ENCODE measurements at places on chromosomes 13 and 19.

DNA sequence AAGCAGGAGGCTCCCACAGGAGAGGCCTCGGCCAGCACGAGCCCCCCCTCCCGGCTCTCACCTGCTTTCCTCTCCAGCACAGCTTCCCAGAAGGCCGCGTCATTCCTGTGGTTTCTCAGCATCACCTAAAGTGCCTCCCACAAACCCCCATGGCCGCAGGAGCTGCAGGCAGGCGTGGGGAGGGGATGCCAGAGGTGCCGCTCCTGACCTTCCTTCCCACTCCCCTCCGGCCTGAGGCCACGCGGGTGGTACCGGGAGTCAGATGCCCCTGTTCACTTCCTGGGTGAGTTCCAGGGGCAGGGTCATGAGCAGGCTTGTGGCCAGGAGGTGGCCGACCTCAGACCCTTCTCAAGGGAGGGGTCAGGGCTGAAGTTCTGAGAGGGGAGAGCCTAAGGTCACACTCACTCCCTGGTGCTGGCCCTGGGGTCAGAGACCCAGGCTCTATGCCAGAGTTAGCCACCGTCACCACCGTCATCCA, 14.4 kb upstream of the NPAS1 start:
- DNase-seq = no peak

DNA sequence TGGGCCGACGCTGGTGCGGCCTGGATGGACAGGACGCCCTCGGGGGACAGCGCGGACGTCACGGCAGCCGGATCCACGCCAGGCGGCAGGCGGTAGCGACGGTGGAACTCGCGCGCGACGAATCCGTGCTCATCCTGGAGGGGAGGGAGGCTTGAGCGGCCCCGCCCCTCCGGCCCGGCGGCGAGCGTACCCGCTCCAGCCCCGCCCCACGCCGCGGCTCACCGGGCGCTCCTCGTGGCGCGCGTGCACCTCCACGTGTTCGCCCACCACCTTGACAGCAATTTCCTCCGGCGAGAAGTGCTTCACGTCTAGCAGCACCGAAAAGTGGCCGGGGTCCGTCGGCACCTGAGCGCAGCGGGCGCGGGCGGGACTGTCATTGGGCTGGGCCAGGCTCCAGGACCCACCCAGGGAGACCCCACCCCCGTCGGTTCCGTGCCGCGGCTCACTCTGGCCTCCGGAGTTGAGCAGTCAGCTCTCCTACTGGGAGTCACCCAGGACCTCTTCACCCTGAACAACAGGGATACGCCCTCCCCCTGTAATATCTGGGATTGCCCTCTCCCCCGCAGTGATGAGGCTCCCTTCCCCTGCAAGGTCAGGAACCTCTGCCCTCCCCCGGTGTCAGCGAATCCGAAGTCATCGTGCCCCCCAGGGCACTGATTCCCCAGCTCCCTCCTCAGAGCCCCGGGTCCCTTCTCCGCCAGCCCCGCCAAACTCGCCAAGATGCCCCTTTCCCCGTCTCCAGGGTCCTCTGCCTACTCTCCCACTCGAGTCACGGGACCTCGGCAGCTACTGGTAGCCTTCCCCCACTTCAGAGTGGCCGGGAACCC, 1.1 kb downstream of the HSPB6 start:
- DNase-seq = peak; percentile 74

DNA sequence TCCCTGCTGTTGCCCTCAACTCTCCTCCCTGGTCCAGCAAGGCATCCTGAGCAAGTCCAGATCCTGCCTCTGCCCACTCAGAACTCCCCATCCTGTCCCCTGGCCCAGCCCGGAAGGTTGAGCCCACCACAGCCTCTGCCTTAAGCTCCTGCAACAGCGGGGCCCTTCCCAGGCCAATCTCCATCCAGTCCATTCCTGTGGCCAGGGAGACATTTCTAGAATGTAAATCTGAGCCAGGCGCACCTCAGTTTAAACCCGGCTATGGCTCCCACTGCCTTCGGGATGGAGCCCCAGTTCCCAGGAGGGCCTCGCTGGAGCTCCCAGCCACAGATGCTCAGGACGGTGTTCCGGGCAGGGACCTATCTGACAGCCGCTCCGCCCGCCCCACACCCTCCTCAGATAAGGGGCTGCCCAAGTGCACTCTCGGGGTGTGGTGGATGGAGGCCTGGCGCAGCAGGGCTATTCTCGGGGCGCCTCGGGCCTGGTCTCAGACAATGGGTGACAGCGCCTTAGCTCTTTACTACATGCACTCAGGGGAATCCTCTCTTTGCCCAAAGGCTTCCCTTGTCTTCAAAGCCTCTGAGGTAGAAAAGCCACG, 5.3 kb downstream of the TRAPPC6A start:
- DNase-seq = no peak

- DNase-seq = peak; percentile 18
These were observed 246.9 kb downstream of the DNAJC15 start for GRCh38 chr13:43270130-43270830.

DNA sequence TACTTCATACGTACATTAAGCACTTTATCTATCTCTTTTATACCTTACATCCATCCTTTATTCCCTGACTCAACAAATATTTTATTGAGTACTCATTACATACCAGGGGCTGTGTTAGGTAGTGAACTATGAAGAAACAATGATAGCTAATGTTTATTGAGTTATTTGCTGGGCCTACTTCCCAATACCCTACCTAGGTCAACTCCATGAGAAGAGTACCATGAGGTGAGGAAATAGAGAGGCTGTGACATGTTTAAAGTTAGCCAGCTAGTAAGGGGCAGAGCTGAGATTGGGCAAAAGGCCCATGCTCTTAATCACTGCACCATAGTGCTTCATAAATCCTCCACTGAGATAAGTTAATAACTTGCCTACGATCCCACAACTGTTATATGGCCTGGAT, 79.9 kb downstream of the FREM2 start:
- DNase-seq = no peak

DNA sequence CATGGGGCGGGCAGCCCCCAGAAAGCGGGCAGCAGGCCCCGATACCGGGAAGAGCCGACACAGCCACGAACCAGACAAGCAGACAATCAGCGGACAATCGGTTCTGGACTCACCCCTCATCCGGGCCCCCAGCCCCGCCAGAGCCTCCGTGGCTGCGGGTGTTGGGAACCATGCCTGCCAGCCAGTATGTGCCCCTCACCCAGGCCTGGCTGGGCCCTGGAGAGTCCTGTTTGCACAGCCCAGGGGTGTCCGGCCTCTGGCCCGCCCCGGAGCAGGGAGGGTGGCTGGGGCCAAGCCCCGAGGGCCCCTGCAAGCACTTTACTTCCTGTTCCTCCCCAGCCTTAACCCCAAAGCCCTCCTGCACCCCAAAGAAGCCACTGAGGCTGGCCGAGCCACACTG, 7.8 kb downstream of the PODNL1 start:
- DNase-seq = no peak

DNA sequence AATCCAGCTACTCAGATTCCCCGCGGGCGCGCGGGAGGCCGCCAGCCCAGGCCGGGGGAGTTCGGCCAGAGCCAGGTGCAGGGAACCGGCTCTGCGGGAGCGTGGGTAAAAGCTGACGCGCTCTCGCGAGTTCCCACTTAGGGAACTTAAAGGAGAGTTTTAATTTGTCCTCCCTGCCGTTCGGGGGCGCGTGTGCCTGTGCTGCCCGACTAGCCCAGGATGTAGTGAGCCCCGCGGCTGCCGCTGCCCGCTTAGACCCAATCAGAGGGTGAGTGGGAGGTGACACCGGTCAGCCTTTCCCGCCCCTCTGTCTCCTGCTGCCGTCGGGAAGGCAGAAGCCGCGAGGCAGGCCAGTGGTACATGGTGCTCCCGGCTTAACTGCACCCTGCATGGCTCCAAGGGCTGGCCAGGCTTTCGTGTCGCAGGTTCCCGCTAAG, 36.0 kb upstream of the NEK3 start:
- peak; percentile 82 for DNase-seq

DNA sequence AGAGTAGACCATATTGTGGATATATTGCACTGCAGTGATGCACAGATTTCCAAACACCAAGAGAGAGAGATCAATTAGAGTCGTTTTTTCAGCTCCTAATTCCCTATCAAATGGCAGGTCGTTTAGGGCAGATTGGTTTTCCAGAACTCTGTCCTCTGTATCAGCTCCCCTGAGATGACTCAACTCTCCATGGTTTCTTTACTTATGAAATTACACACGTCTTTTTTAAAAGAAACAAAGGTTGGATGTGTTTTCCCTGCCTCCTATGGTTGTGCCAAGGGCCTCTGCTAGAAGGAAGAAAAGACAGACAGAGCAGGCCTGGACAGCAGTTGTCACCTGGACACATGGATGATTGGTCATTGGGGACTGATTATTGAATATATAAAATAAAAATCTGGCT, 478.1 kb upstream of the NBEA start:
- DNase-seq = no peak

DNA sequence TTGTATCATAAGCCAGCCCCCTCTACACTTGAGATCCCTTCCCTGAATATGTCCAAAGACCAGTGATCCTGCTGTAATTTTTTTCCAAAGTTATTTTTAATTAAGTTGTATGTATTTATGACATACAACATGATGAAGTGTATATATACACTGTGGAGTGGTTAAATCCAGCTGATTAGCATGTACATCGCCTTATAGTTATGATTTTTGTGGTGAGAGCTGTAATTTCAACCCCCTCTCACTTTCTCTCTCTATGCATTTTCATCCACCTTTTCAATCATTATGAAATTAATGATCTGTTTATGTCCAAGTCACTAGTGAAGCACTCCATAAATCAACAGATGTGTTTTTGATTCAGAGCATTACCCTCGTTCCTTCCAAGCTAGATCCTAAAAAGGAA, 85.3 kb downstream of the KCTD12 start:
- no peak for DNase-seq

DNA sequence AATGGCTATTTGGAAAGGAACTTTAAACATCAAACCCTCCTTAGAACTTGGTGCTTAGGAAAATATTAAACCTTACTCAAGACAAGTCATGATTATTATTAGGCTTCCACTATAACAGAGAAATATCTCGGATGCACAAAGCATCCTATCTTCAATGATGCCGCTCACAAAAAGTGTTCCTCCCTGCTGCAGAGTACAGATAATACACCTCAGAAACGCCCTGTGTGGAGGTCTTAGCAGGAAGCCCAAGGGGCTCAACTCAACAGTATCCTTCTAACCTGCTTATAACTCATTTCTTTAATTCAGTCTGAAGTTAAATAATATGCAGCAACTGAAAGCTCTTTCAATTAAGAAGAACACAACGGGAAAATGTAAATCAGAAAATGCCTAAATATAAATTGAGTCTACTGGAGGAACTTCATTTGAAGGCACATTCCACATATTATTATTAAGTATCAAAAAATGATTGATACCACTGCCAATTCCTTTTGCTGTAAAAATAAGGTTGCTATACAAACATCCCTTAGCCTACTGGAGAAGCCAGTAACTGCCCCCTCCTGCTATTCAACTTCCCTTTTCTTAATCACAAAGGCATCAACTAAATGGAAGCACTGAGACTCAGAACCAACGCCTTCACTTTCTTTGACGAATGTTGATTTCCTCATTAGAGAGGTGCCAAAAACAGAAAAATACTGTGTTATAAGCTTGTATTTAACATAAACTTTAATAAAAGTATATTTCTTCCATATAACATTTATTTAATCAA, 12.0 kb downstream of the ELF1 start:
- no peak for DNase-seq

GRCh38 chr19:44607049-44607448, 6.3 kb upstream of the IGSF23 start:
- peak; percentile 79 for DNase-seq

DNA sequence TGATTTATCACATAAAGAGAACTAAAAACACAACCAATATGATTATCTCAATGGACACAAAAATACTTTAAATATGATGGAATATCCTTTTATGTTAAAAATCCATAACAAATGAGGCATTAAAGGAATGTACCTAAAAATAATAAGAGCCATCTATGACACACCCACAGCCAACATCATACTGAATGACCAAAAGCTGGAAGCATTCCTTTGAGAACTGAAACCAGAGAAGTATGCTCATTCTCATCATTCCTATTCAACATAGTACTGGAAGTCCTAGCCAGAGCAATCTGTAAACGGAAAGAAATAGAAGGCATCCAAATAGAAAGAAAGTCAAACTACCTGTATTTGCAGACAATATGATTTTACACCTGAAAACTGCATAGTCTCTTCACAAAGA, 671.0 kb downstream of the SLITRK1 start:
- DNase-seq = peak; percentile 85

- peak; percentile 21 for DNase-seq
These were observed 7.6 kb downstream of the LMO7 start for GRCh38 chr13:75643693-75644092.

DNA sequence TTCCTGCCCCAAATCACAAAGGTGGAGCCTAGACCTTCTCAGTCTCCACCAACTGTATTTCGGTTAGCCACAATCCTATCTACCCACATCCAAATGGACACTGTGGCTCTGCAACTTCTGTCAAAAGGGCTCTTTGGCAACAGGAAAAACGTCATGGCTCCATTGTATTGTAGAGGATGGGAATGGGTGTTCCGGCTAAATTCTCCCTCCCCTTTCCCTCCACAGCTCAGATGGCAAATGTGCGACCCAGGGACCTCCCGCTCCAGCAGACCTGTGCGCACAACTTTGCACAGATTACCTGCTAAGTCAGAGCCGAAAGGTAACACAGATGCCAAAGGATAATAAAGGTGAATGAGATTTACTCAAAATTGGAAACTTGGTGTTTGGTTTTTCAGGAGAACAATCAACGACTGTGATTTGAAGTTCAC, 968 bp upstream of the KL start:
- DNase-seq = no peak

DNA sequence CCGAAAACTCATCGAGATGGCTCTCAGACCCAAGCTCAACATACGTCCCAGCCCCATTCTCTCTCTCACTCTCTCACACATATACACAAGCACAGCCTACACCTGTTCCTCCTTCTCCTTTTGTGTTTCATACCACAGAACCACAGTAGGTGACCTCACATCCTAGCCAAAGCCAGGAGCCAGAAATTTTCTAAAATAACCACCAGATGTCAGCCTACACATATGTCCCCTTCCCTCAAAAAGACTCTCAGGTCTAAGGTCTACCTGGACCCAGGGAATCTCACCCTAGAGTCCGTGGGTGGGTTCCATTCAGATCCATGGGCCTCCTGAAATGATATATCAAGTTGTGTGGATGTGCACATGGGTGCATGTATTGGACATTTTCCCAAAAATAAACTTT, 104.2 kb upstream of the IPO5 start:
- DNase-seq = peak; percentile 42

- DNase-seq = no peak
These were observed 285.9 kb downstream of the RFC3 start for GRCh38 chr13:34103854-34104253.

- DNase-seq = peak; percentile 77
These were observed 32.4 kb downstream of the RASA3 start for GRCh38 chr13:114099918-114100445.

DNA sequence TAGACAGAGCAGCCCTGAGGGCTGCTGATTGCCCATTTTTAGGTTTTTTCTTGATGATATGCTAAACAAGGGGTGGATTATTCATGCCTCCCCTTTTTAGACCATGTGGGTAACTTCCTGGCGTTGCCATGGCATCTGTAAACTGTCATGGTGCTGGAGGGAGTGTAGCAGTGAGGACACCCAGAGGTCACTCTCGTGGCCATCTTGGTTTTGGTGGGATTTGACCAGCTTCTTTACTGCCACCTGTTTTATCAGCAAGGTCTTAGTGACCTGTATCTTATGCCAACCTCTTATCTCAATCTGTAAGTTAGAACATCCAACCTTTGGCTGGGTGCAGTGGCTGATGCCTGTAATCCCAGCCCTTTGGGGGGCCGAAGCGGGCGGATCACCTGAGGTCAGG, 148.0 kb downstream of the PTPRS start:
- peak; percentile 29 for DNase-seq

Measured in EH (cell line).